Brain (organoid and tissue), 16 donors: ENCODE measurements at places on chromosomes 1 and 21.

- peak; percentile 46 for DNase-seq
These were observed 105.4 kb upstream of the KCNK2 start for GRCh38 chr1:214977110-214977509.

GRCh38 chr1:8302081-8302956, 15.6 kb upstream of the SLC45A1 start:
- DNase-seq: peak; percentile 71

DNA sequence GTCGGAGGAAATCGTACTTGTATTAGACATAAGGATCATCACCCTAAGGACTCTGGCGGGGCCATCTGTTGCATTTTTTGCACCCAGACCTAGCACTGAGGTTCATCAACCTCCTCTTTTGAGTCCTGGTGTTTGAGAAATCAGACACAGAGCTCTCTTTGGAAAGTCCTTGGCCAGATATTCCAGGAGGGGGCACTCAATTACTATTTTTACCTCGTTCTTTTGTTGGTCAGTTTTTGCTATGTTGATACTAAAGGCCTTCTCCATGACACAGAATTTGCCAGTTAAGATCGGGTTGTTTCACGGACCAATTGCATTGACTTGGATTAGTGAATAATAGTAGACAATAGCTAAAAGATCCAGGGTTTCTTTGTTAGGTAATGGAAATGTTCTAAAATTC, 711.2 kb downstream of the KCNT2 start:
- DNase-seq: no peak

- no peak for DNase-seq
These were observed 2.2 kb downstream of the CRYBG2 start for GRCh38 chr1:26351590-26352337.
